ENCODE measurements at places on chromosomes 1 and 21.

GRCh38 chr1:246518456-246519205, 11.6 kb upstream of the SMYD3 start:
- no peak for DNase-seq

- DNase-seq = no peak
These were observed 3.8 kb downstream of the LEMD1 start for GRCh38 chr1:205417870-205418635.

GRCh38 chr1:167526667-167527383, 8.5 kb upstream of the CD247 start:
- DNase-seq = no peak

GRCh38 chr1:174051956-174052355, 29.8 kb upstream of the RC3H1 start:
- DNase-seq = no peak

GRCh38 chr1:951364-951763, 7.7 kb downstream of the NOC2L start:
- DNase-seq = no peak

DNA sequence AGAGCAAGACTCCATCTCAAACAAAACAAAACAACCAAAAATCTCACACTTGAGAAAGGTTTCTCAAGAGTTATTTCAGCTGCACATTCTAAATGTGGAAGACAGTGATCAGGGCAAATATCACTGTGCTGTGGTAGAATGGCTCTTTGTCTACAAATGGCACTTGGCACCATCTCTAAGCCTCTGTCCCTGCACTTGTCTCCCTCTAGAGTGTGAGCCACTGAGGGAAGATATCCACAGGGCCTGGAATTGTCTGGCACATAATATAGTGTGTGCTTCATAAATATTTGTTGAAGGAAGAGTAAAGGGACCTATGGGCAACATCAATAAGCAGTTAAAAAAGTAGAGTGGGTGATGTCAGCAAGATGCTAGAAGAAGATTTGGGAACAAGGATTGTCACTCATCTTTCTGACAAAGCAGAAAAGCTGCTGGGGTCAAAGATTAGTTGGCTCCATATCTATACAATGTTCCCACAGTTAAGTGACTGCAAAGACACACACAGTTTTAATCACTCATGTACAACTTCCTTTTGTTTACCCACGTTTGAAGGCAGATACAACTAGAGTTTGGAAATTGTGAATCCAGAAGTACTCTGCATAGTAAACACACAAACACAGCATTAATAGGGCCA, 19.1 kb downstream of the CD101 start:
- no peak for DNase-seq

DNA sequence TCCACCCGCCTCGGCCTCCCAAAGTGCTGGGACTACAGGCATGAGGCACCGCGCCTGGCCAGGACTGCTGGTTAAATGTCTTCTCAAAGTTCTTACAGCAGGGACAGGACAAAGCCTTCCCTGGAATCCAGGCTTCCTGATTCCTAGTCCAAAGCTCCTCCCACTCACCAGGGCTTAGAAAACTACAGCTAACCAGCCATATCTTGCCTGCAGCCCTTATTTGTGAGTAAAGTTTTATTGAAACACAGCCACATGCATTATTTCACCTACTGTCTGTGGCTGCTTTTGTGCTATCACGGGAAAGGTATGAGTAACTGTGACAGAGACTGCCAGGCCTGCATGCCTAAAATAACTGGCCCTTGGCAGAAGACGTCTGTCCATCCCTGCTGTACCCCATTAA, 24.4 kb downstream of the TMCO4 start:
- DNase-seq = no peak

DNA sequence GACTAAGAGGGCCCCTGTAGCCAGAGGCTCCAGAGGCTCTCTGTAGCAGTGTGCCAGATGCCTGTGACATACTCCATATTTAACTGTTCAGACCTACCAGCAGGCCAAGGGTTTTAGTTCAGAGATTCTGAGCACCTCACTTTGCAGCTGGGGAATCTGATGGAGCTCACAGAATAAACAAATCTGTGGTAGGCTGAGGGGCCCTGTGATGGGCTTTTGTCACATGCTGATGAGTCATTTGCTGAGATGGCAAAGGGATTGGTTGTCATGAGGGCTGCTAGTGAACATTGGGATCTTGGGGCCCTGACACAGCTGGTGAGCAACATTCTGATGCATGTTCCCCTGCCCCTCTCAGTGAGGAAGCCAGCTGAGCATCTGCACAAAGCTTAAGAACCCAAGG, 482.2 kb downstream of the CAMTA1 start:
- DNase-seq = no peak

GRCh38 chr1:22613951-22614350, 22.5 kb upstream of the C1QA start:
- no peak for DNase-seq

DNA sequence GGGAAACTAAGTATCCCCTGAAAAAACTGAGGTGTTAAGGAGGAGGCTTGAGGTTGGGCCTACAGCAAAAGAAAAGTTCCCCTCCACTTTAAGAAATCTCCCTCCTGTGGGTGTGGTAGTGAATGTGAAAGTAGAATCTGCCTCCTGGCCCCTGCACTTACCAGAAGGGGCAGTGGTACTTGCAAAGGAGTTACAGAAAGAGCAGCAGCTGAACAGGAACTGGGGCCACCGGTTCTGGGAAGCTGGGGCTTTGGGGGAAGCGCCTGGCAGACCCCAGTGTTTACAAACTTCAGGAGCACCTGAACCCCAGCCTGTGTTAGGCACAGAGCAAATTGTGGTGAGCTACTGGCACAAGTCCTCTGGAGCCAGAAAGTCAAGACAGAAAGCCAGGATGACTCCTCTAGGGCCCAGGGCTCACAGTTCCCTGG, 250.2 kb upstream of the FGGY start:
- DNase-seq = no peak

GRCh38 chr21:44487831-44488230, 32.5 kb downstream of the LRRC3 start:
- DNase-seq = no peak

DNA sequence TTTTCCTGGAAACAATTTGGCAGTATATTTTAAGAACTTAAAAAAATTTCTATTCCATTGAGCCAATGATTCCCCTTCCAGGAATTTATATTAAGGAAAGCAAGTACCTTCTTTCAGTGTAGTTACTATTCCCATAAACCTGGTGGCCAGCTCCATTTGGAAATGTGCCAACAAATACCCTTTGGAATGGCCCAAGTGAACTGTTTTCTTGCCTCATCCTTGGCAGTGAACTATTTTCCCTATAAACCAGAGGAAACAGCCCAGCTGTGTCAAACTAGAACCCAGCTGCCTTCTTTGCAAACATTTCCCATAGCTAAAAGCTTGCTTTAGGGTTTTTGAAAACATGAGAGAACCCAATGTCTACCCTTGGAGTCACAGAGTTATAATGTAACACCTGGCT, 496.9 kb downstream of the NEGR1 start:
- no peak for DNase-seq

GRCh38 chr1:82634266-82634665, 833.5 kb downstream of the ADGRL2 start:
- DNase-seq = no peak

DNA sequence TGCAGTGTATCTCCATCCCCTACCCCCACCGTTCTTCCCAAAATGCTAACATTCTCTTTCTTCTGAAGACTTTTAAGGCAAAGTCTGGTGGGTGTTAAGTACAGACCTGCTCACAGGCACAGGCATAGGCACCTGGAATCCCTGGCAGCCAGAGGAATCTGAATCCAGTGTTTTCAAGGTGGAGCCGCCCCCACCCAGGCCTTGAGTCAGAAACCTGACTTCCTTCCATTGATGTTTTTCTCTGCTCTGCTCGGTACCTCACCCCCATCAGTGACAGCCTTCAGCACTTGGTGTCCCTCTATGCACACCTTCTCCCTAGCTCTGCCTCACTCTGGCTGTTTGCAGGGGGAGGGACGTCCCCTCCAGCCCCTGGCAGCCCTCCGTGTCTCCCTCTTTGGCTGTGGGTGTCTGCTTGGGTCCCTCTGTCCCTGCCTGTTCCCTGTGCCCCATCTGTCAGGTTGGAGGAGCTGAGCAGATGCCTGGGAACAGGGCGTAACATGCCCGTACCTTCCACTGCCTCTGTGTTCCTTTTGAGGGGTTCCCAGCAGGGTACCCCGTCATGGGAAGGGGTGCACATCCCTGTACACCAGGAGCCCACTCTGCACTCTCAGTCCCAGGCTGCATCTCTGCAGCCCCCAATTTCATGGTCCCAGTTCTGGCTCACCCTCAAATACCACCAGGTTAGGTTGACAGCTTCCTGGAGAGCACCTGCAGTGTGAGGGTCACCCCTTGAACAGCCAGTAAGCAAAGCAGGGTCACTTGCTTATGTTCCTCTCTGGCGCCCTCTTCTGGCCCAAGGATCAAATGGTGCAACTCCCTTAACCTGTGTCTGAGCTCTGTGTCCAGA, 6.7 kb downstream of the NCDN start:
- peak; percentile 71 for DNase-seq

DNA sequence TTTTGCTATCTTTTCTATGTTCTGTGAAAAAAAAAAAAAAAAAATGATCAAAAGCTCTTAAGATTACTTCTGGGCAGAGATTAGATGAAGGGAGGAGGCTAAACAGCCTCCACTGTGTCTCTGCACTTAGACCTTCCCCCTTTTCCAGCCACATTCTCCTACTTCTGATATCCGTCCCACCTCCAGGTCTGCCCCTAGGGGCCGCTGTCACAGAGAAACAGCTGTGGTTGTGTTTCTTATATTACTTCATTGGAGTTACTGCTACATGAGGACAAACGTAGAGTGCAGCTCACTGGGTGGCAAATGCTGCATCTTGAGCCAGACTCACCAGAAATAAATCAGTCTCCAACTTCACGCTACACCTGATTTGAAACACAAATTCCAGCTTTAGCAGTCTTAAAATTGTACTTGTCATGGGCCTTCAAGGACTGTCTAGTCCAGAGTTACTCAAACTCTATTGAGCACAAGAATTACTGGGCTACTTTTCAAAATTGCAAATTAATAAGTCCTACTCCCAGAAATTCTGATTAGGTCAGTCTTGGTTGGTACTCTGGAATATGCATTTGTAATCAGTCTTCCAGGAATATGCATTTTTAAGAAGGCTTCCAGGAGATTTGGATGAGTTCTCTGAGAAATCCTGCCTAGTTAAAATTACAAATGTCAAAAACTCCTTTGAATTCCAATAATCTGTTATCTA, 125.2 kb upstream of the PTBP2 start:
- DNase-seq = peak; percentile 22

GRCh38 chr1:9040659-9041030, 14.4 kb upstream of the SLC2A7 start:
- DNase-seq = no peak

DNA sequence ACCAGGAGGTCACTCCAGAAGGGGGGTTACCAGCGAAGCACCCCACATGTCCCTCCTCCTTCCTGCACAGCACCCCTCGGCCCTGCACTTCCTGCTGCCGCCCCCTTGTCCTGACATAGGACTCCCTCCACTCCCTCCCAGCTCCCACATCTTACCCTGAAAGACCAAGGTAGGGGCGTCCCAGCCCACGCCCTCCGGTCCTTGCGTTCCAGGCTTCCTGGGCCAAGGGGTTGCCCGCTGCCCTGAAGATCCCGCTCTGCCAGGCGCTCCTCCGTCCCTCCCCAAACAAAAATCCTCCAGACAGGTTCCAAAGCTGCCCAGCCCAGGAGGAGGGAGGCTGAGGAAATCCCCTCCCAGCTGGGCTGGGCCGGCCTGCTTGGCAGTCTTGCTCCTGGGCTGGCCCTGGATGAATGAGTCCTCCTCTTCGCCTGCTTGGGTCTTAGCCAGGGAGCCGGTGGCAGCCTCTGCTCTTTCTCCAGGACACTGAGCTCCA, at the start of gene RHBDL2:
TSS of gene RHBDL2 (minus strand) at position 304 of the 493 bp plus-strand sequence. CDS start 22,618 bp downstream, outside the sequence.
- no peak for DNase-seq

DNA sequence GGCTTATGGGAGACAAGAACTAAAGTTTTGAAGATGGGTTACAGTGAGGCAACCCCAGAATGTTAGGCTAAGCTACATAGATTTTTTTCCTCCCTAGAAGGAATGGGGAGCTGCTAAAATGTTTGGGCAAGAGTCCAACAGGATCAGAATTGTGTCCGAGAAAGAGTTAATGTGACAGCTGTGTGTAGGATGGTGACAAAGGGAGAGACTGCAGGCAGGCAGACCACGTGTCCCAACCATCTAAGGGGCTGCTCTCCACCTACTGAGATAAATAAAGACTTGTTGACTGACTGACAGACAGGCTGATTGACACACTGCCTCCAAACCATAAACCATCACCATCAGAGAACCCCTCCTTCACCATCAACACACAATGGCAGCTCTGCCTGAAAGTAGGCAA, 133.7 kb upstream of the CTTNBP2NL start:
- DNase-seq = no peak

DNA sequence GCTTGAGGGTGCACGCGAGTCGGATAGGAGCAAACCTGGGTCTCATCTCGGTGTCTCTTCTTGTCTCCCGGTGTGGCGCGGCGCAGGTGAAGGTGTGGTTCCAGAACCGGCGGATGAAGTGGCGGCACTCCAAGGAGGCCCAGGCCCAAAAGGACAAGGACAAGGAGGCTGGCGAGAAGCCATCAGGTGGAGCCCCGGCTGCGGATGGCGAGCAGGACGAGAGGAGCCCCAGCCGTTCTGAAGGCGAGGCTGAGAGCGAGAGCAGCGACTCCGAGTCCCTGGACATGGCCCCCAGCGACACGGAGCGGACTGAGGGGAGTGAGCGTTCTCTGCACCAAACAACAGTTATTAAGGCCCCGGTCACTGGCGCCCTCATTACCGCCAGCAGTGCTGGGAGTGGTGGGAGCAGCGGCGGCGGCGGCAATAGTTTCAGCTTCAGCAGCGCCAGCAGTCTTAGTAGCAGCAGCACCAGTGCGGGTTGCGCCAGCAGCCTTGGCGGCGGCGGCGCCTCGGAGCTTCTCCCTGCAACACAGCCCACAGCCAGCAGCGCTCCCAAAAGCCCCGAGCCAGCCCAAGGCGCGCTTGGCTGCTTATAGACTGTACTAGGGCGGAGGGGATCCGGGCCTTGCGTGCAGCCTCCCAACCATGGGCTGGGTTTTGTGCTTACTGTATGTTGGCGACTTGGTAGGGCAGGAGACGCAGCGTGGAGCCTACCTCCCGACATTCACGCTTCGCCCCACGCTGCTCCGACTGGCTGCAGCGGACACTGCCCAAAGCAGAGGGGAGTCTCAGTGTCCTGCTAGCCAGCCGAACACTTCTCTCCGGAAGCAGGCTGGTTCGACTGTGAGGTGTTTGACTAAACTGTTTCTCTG, 5.1 kb downstream of the HLX start:
- peak; percentile 84 for DNase-seq

DNA sequence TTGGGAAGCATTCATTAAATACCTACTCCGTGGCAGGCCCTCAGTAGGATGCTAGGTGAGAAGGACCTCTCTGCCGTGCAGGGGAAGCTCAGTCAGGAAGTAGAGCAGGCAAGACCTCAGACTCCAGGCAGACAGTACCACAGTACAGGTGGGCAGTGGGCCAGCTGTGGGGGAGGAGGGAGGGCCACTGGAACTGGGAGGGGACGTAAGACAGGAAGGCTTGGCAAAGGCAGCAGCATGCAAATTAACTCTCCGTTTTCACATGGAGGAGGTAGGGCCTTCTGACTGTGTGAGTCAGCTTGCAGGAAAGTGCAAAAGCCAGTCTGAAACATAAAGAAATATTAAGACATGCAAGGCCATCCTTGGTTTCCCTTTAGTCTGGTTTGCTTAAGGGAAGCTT, 157.7 kb downstream of the TRIM33 start:
- peak; percentile 57 for DNase-seq

GRCh38 chr1:201634261-201634660, 95.3 kb downstream of the NAV1 start:
- no peak for DNase-seq

GRCh38 chr1:65434760-65435159, 14.3 kb downstream of the LEPR start:
- no peak for DNase-seq

GRCh38 chr1:24900985-24901781, 28.9 kb downstream of the RUNX3 start:
- DNase-seq = no peak

Measured in kidney (tissue), 22 donors.